ENCODE measurements at places on chromosomes 3 and 15.

DNA sequence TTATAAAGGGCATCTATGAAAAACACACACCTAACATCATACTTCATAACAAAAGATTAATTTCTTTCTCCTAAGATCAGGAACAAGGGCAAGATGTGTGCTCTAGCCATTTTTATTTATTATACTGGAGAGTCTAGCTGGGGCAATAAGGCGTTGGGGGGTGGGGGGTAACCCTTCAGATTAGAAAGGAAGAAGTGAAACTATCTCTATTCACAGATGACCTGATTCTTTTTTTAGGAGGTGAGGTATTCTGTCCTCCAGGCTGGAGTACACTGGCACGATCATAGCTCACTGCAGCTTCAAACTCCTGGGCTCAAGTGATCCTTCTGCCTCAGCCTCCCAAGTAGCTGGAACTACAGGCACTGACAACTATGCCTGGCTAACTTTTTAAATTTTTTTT, 89.5 kb upstream of the MANF start:
- DNase-seq: no peak

- DNase-seq: no peak
These were observed 15.4 kb downstream of the BCL2L10 start for GRCh38 chr15:52097180-52097579.

DNA sequence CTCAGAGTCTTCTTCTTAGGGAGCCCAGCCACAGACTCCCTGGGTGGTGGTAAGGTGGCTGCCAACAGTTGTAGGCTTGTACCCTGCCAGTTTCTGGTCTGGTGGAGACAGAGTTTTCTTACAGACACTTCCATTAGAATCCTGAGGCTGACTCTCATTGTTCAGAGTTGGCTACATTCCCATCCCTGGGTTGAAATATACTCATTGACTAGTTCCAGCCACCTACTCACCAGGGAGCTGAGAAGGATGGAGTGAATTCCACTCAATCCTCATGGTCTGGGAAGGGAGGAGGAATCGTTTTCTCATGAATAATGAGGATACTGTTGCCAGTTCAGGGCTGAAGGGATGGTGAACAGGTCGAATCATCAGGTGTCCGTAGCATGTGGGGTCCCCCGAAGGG, 226.5 kb upstream of the PROK2 start:
- DNase-seq: peak; percentile 32

- DNase-seq: peak; percentile 53
These were observed 15.7 kb upstream of the LRRC58 start for GRCh38 chr3:120364821-120365220.

DNA sequence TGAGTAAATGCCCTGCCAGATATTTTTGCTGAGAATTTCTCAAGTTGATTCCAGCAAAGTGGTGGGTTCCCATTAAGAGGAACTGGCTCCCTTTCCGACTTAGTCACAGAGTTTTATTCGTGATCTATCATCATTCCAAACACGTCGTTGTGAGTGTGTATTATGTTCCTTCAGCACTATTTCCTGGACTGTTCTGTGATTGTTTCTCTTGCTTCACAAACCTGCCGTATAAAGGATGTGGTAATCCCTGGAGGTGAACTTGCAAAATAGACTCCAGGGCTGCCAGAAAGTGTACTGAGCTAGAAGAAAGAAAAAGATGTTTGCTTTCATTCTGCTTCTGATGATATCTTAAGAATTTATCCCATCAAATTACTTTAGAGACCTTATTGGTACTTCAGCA, 14.5 kb upstream of the CAPN3 start:
- DNase-seq: peak; percentile 34

DNA sequence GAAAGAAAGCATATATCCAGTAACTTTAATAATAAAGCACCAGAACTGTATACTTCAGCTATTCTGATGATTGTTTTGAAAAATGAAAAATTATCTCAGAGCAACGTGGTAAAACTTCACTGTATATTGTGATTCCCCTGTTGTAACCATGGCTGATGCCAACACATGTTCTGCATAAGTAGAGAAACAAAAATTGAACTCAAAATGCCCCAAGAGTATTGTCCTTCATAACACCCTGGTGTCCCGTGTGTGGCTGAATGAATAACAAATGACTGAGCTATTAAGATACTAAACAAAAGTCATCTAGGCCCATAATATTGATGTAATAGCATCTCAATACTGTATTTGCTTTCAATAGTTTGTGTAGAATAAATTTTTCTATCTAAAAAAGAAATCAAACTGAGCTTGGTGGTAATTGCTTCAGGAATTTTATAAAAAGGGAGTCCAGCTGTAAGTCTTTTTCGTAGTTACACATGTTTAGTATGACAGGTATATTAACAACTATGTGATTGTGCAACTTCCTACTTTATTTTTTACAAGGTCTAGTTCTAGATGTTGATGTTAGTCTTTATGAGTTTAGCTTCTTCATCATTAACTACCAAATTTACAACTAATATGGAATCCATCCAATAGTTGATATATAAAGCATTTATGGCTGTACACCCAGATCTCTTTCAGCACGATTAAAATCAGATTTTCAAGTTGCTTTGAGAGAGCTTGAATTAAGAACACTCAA, 623.8 kb upstream of the AGTR1 start:
- no peak for DNase-seq

DNA sequence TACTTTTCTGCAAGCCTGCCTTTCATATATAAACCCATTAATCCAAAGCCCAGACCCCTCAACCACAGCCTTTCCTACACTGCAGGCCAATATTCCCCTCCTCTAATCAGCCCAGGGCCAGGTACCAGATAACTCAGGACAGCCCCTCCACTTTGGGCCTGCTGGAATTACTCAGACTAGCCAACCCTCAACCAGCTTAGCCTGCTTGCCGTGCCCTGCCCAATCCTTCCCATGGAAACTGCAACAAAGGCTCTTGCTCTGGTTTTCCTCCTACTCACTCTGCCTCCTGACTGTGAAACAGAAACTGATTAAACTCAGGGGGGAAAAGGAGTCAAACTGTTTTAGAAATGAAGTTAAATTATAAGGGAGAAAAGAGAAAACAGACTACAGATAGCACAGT, 248.1 kb downstream of the KLF13 start:
- no peak for DNase-seq

DNA sequence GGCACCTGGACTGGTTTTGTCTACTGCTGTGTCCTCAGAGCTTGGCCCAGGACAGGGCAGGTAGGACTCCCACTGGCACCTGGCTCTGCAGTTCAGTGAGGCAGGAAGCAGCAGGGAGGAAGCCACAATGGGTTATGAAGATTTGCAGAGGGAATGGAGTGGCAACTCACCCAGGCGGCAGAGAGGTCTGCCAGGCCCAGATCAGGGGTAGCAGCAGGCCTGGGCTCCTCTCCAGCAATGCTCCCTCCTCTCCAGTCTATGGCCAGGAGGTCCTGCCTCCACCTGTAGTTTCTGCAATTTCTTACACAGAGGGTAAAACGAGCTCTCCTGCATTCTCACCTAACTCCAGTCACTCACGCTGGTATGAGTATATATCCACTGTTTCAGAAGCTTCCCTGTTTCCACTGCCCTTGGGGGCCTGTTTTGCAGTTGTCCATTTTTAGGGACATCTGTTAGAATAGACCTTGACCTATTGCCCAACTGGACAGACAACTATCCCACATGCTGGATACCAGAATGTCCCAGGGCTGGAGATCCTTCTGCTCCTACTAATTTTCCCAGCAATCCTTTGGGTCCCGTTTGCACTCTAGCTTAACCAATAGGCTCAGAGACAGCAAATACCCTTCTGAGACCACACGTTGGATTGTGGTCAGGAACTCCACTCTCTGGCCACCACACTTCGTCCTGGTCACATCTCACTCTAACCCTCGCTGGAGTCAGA, 35.2 kb downstream of the HMCES start:
- no peak for DNase-seq

GRCh38 chr15:50210462-50211157, 28.6 kb downstream of the SLC27A2 start:
- DNase-seq: no peak

DNA sequence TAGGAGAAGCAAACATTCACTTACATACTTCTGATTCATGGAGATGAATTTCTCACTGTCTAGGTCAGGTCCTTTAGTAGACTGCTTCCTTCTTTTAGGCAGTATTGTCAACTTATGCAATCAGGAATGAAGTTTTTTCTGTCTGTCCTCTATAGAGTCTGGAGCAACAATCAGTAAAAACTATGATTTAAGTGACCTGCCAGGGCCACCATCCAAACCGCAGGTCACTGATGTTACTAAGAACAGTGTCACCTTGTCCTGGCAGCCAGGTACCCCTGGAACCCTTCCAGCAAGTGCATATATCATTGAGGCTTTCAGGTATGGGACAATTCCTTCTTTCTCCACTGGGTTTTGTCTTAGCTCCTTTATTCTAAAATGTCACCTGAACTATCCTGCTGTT, 523.1 kb downstream of the ROBO2 start:
- DNase-seq: no peak

All from brain microvascular endothelial cell (primary cell).